ENCODE measurements at places on chromosomes 3 and 15.
A peak's percentile ranks its signal among the peaks of the same experiment; 100 is the strongest.

DNA sequence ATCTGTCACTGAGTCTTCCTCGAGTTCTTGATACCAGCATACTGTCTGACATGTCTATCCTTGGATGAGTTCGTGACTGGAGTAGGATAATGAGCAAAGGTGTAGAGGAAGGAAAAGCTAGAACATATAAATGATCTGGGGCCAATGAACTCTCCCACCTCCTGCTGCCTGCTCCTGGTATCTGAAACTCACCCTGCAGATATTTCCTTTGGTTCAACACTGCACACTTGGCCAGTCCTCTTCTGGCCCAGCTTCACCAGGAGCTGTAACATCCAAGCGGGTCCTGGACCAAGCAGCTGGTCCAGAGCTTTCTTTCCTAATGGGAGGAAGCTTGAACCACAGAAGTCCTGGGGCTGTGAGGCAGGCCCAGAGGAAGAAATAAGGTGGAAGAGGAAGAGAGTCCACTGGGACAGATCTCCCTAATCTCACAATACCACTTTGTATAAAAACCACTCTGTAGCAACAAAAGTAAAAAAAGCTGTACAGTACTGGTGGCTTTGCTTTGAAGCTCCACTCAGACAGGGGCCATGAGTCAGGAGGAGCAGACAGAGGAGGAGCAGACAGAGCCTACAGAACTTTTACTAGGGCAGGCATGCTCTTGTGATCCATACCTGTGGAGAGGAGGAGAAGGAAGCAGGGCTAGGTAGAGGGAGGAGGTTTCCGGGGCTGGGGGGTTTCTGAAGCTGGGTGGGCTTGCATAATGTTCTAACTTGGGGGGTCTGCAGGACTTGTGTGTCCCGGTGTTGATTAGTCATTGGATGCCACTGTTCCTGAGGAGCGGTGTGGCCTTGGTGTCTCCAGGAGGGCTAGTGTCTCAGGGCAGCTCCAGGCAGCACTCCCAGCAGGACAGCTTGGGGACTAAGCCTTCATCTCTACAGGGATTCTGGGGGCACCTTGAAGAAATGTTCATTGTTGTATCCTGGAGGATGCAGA, 166.9 kb downstream of the ABHD5 start:
- no peak for DNase-seq

GRCh38 chr15:96304839-96305238, 25.7 kb upstream of the NR2F2 start:
- DNase-seq: no peak

DNA sequence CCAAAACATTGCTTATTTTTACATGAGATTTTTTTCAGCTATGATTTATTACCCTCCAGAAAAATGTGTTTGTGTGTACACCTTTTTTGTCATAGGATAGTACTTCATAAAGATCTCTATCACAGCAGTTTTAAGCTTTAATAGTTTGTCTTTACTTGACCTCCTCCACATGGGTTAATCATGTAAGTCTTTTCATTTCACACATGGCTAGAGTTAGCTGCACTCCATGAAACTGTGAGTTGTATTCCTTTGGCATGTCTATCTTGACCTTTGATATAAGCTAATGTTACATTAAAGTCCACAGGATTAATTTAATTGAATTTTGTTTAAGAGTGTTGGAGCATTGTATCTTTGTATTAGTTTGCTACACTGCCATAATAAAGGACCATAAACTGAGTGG, 217.1 kb downstream of the OTOL1 start:
- no peak for DNase-seq

DNA sequence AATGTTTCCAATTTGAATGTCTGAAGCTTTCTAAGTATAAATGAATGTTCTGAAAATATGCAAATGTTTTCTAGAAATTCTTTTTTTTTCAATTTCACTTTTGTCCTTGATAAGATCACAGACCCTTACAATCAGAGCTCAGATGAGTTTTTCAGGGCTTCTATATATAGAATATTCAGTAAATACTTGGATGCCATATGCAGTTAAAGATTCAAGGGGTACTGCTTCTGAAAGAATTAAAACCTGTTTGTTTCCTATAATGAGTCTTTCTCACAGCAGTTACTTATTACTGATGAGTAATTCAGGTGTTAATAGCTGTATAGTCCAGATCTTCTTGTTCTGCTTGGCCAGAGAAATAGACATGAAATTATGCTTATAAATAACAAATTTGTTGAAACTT, 812.6 kb downstream of the ZPLD1 start:
- no peak for DNase-seq

GRCh38 chr3:75220932-75221331, 443.2 kb upstream of the FRG2C start:
- DNase-seq: no peak

- DNase-seq: no peak
Observed at GRCh38 chr3:70360979-70361760, 48.7 kb upstream of the MDFIC2 start.

DNA sequence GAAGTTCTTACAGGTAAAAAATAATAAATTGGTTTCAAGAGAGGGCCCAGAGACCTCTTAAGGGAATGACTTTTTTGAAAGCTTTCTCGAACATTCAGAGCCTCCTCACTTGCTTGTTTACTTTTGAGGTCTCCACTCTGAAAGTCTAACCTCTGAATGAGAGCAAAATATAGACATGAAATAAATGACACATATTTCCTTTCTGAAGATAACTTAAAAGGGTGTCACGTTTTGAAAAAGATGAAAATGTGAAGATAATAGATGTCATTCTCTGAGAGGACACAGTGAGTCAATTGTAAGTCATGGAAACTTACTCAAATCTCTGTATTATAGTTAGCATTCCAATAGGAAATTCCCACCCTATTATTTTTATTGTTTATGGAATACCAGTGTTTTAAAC, 44.6 kb downstream of the HACD2 start:
- no peak for DNase-seq

DNA sequence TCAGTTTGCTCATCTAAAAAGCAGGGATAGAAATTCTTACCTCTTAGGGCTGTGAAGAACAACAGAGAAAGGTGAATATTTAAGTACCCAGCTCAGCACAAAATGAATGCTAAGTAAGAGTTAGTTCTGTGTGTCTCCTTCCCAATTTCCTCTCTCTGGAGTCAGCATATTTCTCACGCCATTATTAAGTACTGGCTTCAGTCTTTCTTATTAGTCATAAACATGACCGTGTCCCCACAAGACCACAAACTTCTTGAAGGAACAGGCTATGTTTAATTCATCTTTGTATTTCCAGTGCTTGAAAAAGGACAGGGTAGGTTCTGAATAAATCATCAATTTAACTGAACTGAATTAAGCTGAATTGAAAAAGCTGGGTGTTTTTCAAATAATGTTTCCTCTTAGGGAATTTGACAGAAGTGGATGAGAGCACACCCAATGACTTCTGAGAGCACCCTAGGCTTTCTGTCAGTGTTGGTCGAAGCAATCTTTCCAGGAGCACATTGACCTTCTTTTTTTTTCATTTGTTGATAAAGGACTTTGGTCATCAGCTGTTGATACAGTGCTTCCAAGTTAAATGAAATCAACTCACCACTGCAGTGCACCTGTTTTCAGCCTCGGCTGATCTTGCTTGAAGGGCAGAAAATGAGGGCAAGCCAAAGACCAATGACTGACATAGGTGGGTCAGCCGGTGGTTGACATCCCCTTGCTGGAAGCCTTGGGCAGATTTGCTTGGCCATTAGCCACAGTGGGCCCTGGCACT, 324.6 kb downstream of the MFSD1 start:
- DNase-seq: no peak

DNA sequence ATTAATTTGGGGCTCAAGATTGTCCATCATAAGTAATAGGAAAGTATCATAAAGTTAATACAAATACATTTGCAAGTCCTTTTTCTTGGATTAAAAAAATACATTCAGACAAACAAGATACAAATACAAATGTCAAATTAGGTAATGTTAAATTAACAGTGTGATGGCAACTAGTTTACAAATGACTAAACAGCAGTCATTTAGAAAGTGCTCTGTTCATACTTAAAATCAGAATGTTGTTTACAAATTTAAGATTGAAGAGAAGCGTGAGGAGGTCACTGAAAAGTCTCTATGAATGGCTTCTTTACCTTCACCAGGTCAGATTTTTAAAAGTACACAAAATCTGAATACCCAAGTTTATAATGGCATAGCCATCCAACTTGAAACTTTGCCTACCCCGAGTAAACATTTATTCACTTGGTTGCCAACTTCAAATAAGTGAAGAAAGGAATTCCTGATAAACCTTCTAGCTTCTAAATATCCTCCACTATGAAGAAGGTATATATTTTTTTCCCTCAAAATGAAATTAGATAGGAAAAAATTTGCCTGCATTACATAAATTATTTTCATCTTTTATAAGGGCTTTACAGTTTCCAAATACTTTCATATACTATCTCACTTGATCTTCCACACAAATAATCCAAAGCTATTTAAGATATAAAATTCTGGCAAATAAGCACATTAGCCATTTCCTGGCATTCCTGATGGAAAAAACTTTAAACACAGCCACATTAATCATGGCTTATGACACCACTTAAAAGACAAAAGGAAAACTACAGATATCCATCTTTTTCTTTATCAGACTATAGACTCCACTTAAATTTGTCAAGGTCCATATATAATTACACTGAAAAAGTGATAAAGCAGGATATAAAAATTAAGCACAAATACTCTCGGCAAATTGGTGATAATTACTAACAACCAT, 11.5 kb upstream of the NEK10 start:
- no peak for DNase-seq

- DNase-seq: no peak
Observed at GRCh38 chr3:101102678-101103296, 109.6 kb upstream of the ABI3BP start.

DNA sequence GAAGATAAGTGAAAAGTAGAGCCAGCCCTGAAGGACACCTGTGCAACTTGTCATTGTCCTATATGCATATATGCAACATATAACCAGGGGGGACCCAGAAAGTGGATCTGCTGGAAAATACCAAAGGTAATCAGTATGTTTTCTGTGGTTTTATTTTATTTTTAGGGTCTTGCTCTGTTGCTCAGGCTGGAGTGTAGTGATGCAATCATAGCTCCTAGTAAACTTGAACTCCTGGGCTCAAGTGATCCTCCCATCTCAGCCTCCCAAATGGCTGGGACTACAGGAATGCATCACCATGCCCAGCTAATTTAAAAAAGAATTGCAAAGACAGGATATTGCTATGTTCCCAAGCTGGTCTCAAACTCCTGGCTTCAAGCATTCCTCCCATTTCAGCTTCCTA, 18.0 kb upstream of the ALDH1A2 start:
- DNase-seq: no peak

DNA sequence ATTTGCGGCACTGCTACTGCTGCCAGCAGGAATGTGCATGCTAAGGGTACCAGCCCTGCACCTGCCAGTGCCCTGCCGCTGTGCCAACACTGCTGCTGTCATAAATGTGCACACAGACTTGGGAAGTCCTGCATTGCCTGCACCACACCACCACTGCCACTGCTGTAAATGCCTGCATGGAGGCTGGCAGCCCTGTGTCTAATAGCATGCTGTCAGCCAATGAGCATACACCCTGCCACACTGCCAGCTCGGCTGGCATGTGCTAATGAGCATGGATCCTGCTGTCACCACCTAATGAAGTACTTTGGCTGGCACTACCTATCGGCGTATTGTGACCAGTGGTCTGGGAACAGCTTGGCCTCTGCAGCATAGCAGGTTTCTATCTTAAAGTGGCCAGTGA, 981.8 kb upstream of the GBE1 start:
- no peak for DNase-seq

DNA sequence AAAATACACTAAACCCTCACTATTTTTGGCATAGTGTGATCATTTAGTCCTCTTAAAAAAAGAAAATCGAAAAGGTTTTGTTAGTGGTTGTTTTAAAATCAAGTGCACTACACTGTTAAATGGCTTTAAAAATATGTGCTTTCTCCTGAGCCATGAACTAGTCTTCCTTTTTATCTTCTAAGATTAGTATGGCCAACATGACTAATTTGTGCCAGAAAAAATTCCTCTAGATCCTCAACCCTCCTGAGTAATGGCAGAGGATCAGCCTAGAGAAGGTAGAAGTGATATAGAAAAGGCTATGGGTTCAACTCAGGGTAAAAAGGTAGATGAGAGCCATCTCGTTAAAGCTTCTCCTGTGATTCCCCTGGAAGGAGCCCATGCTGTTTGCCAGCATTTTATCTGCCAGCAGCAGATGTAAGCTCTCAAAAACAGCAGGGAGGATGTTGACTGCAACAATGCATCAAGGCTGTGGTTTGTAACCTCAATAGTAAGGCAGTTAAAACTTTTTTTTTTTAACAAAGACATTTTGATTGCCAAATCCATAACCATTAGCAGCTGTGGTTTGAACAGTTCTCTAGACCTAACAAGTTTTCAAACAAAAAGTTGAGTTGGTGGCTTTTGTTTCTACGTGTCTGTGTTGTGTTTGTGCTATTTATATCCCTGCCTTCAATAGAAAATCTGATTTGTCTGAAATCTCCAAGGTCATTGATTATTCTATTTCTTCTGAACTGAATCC, 30.2 kb upstream of the ZNF609 start:
- no peak for DNase-seq

GRCh38 chr3:172177046-172177445, 137.7 kb downstream of the FNDC3B start:
- no peak for DNase-seq

- DNase-seq: peak; percentile 63
Observed at GRCh38 chr15:42650208-42651066, 75.0 kb downstream of the STARD9 start.

GRCh38 chr15:76181705-76182107, 121.9 kb downstream of the TMEM266 start:
- no peak for DNase-seq
